ENCODE measurements at places on chromosomes 7 and 10.

DNA sequence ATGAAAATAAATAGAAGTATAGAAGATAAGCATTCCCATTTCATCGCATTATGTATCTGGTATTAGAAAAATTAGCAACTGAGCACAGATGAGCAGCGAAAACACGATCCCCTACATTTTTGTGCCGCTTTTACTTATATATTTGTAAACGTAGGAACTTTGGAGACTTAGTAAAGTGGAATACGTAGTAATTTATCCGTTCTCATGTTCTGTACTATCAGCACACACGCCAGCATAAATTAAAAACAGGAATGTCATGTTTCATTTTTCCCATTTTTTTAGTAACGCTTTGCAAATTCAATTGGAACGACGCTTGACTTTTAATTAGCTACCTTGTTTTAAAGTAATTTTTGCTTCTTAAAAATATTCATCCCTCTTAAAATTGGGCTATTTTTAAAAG is 2.4 kb downstream of the ZNRF2 start:
- DNase-seq, result no peak

DNA sequence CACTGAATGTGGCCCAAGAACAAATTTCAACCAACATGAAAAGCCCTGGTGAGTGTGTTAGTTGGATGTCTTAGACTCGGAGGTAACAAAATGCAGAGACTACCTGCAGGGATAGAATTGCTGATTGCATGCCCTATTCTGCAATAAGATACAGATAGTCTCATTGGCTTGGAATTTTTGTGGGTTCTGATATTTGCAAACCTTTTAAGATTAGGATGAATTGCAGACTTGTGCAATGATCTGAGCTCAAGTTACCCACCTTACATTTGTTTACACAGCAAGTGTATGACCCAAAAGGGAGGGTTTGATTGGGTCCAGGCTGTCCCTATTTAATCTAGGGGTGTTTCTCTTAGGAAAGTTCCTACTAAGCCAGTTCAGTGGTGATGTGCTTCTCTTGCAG is 45.4 kb downstream of the GPR37 start:
- no peak for DNase-seq

DNA sequence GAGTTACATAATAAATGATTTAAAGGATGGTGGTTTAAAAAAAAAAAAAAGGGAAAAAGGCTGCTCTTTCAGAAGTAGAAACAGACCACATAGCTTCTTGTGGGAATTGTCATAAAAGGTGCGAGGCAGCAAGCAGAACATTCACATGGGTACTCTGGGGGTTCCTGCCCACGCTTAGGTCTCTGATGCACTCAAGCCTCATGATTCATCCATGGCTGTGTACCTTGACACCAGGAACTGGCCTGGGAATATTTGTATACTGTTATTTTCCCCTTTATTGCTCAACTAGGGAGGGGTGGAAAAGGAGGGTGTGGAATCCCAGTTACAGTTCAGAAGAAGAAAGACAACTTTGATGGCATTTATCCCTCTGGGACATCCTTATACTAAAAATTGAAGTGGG is 4.0 kb downstream of the PON2 start:
- no peak for DNase-seq

DNA sequence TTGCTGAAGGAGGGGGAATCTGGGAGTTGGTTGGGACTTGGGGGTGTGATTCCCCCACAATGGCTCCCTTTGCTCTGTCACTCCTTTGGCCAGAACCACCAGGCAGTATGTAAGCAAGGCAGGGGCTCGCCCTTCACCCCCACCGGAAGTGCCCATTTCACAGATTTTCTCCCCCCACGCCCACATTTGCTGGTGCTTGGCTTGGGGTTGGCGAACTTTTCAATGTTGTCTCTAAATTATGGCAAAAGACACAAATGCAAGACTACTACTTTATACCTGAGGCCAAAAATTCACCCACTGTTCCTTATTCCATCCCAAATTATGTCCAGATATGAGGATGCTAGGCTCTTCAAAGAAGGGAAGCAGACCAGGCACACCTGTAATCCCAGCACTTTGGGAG is 24.5 kb downstream of the RBAK start:
- DNase-seq, result no peak

GRCh38 chr7:108016841-108017775 is 14.1 kb upstream of the LAMB1 start:
- DNase-seq, result no peak

DNA sequence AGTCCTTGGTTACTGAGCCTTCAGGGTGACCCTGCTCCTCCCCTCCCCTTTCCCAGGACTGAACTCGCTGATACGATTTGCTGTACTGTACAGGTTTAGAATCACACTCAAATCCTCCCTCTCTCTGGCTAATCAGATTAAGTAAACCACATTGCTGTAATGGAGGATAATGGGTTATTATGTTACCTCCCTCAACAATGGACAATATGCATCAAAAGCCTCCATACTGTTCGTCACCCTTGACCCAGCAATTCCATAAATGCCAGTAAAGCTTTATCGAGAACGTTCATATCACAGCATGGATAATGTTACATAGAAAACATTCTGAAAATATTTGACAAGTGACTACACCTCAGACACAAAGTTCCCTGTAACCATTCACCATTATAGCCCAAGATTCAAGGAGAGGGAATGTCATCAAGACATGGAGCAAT is 61.7 kb downstream of the FAM107B start:
- no peak for DNase-seq

DNA sequence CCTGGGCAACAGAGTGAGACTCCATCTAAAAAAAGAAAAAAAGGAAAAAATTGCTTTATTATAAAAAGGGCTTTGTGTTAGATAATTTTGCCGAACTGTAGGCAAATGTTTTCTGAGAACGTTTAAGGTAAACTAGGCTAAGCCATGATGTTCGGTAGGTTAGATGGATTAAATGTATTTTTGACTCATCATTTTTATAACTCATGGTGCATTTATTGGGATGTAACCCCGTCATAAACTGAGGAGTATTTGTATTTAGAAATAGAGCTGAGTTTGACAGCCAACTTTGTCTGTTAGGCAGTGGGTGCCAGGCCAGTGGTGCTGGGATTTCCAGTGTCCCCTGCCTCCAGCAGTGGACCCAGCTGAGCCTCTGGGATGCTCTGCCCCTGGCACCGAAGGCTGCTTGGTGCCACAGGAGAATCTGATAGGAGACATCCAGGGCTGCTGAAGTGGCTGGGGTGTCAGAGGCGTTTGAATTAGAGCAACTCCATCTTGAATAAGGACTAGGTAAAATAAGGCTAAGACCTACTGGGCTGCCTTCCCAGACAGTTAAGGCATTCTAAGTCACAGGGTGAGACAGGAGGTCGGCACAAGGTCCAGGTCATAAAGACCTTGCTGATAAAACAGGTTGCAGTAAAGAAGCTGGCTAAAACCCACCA is 114.9 kb upstream of the EEPD1 start:
- DNase-seq, result no peak

DNA sequence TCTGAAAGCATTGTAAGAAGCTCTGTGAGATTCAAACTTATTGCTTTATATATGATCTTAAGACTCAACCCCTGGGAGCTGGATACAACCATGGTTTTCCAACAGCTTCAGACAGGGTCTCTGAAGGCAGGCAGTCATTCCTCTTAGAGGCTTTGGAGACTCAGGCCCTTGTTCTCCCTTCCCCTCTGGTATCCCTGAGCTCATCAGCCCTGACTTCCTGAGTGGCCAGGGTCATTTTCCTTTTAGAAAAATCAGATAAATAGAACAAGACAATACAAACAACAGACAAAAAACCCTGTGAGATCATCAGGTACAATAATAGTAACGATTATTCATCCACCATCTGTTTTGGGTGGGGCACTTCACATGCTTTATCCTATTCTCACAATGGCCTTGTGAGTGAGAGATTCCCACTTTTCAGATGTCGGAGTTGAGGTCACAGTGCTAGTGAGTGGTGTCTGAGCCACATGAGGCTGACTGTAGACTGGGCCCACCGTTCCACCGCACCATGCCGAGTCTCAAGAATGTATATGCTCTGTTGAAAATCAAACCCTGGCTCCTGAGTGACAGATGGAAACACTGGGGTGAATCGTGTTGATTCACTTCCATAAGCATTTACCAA is 144.2 kb downstream of the CXCL12 start:
- no peak for DNase-seq

- DNase-seq, result no peak
These were observed 21.1 kb downstream of the SLC29A4 start for GRCh38 chr7:5303591-5304505.

- no peak for DNase-seq
These were observed 84.1 kb downstream of the MDFIC start for GRCh38 chr7:115005953-115006352.

GRCh38 chr7:45581271-45581780 is 7.2 kb downstream of the ADCY1 start:
- DNase-seq, result no peak

DNA sequence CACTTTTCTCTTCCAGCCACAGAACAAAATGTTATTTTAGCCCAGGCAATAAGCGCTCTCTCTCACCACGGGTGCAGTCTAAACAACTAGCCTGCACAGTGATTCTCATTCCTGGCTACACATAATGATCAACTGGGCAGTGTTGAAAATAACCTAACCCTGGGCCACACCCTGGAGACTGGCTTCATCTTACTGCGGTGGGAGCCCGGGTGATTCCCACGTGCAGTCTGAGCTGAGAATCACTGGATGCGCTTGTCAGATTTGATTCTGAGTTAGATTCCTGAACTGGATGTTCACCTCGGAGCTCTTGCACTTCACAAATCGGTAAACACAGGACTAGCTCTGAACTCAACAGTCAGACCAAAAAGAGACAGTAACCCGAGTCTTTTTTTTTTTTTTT is 14.9 kb downstream of the ZC3HAV1 start:
- DNase-seq, result no peak

- DNase-seq, result no peak
These were observed 96.8 kb downstream of the COL13A1 start for GRCh38 chr10:69898524-69898923.

DNA sequence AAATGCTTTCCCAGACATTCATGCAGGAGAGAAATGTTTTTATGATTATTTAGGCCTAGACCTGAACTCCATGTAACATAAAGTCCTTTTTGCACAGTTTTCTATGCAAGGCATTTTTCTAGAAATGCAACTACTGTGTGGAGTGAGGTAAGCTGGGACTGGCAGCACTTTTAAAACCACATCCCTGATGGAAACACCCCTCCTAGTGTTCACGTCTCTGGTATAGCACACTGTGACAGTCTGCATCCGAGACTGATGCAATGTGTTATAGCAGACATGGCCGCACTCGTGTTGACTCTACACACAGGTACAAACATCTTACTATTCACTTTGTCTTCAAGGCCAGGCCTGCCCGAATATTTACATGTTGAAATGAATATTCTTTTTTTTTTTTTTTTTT is 19.3 kb upstream of the ERCC6 start:
- DNase-seq, result no peak

DNA sequence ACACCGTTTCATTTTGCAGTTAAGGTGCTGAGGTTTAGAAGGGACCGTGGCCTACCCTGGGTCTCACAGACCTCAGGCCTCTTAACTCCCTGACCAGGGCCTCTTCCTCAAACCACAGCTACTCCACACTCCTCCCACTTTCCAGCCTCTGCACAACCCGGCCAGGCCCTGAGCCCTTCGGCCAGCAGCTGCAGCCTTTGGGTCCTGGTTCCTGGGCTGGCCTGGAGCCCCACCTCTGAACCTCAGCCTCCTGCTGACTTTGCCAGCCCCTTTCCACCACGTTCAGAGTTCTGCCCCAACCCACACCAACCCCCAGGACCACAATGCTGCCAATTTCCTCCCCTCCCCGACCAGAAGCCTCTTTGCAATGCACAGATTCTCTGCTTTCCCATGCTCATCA is 84.1 kb downstream of the VOPP1 start:
- DNase-seq, result no peak

DNA sequence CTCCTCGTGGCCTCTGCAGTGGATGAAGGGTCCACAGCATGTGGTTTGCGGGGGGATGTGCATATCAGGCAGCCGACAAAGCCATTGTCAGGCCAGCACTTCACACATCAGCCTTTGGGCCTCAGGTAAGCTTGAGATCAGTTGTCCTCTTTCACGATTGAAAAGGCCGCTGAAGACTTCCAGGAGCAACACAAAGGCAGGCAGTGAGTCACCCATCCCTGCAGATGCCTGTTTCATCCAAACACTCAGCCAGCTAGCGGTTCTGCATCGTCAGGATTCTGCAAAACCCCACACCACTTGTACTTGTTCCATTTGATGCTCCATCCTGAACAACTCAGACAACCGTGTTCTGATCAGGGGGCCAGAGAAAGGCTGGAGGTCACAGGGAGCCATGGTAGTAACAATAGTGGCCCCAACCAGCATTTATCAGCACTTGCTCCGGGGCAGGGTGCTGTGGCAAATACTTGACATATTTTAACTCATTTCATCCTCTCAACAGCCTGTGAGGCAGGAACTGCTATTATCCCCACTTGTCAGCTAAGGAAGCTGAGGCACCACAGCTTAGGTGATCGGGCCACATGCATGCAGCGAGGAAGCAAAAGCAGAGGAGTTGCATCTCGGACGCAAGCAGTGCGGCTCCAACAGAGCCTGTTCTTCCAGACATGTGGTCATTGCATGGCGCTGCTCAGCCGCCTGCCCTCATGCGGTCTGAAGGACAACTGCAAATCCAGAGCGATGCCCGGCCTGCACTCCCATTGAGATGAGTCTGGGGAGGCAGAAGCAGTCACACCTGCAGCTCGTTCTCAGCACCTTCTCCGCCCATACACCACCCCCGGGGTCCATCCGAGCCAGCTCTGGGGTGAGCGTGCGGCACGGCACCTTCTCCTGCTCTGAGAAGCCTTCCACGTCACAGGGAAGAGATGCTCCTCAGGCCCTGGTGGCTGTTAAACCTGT is 144.9 kb downstream of the PAXIP1 start:
- DNase-seq, result no peak

DNA sequence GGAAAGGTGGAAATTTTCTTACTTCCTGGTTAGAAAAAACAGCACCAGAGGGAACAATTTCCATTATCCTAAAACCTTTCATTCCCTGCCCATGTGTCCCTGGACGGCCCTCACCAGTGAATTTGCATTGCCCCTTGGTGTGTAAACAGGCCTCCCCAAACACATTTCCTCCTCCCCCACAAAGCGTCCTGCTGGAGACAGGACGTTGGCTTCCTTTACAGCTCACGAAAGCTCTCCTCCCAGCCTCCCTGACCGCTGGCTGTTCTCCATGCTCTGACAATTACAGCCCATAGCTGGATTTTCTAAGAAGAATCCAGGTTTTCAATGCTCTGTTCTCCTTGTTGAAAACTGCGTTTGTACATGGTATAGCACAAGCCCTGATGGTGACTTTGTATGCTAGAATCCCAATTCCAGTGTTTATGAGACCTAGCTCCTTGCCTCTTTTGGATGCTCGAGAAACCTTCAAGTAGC is 724.2 kb upstream of the CELF2 start:
- no peak for DNase-seq

DNA sequence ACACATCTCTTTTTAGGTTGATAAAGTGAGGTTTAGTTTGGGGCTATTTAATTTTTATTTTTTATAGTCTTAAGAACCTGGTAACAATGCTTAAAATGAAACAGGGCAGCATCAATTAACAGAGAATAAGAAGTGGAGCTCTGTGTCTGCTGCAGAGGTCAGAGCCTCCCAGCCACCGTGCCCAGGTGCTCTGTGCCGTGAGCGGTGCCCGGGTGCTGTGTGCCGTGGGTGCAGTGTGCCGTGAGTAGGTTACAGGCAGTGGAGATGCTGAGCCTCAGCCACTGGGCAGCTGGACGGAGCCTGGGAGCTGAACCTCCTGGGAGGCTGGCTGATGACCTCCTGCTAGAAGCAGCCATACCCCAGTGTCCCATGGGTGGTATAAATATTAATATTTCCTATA is 250.0 kb downstream of the KLF6 start:
- DNase-seq, result no peak
